ENCODE measurements at places on chromosomes 2 and 18.

DNA sequence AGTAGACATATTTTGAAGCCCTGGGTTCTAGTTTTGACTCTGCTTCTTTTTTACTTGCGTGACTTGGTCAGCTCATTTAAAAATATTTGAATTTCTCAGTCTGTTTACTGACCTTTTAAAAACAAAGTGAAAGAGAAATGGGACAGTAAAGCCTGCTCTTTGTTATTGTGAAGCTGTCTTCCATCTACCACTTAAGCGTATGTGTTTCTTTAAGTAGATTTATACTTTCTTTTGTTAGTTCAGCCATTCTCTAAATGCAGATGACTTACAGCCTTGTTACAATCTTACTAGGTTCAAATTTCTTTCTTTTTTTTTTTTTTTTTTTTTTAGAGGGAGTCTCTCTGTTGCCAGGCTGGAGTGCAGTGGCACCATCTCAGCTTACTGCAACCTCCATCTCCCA lies 79.5 kb downstream of the UBR3 start:
- no peak for DNase-seq

DNA sequence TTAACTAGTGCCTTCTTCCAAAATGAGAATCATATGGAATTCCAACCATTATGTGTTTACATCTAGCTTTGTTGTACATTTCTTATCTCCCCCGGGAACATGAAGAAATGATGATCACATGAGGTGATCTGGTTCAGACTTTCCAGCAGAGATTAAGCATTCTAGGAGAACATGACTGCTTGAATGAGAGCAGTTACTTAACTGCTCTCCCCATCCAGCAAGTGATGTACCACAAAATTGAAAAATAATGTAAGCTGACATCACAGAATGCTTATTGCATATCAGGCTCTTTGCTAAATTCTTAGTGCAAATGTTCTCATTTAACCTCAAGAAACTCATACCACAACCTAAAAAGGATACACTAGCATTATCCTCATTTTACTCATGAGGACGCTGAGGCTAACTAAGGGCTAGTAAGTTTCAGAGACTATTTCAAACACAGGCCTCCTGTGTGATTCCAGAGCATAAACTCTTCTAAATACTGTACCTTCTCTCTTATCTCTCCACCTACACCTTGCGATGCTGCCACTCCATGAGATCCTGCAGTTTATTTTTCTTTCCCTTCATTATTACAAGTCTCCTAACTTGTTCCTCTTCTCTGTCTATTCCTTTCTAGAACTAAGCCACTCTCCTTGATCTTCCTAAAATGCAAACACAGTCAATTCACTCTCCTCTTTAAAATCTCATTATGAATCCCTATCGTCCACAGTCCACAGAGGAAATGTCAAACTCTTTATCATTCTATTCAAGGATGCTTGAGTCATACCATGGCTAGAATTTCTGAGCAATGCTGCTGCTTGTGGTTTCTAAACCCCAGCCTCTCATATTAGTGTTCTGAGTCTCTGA lies 1224.8 kb upstream of the ZEB2 start:
- DNase-seq, result no peak

DNA sequence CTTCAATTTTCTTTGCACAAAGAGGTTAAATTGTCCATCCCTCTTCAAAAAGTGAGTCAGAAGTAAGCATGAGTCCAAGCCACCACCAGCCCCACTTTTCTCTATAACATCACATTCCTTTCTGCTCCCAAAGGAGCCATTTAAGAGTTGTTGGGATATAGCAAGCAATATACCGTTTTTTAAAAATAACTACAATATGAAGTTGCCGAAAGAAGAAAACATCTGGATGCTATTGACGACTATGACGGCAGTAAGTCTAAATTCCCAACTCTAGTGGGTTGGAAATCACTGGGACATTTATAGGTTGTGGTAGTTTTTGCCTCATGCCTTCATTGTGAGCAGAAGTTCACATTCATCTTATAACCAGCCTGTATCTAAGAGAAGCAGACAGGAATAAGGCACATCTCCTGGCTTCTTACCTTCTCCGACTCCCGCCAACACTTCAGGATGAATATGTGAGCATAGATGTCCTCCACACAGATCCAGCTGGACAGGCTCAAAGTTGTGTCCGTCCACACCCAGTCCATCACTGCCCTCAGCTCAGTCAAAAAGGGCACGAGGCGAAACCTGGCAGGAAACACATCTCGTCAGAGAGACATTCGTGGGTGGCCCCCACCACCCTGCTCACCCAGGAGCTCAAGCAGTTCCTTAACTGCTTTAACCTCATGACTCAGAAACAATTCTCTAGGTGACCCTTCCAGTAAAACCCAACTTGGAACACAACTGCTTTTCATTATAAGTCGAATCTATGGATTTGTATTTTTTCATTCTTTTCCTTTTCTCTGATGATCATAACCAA lies 163.6 kb downstream of the NAPG start:
- no peak for DNase-seq

- no peak for DNase-seq
Observed at GRCh38 chr18:51943281-51943680, 396.7 kb upstream of the DCC start.

DNA sequence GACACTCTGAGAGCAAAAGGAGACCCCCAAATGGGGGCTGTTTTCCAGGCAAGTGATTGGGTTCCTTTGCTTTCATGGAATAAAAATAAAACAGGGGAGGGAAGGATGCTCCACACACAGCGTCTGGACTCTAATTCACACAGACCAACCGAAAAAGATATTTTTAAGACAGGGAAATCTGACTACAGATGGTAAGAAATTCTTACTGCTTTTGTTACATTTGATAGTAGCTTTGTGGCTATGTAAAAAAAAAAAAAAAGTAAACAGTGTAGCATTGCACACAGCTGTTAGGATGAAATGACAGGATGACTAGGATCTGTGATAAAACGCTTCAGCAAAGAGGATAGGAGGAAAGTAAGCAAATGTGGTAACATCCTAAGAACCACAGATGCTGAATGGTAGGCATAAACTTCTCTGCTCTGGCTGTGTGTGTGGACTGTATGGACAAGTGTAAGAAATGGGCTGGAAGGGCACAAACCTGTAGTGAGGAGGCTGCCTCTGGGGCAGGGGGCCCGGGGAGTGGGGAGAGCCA lies 207.6 kb downstream of the ANAPC1 start:
- DNase-seq, result no peak

GRCh38 chr2:68483011-68483410 lies 15.6 kb downstream of the APLF start:
- DNase-seq, result no peak

DNA sequence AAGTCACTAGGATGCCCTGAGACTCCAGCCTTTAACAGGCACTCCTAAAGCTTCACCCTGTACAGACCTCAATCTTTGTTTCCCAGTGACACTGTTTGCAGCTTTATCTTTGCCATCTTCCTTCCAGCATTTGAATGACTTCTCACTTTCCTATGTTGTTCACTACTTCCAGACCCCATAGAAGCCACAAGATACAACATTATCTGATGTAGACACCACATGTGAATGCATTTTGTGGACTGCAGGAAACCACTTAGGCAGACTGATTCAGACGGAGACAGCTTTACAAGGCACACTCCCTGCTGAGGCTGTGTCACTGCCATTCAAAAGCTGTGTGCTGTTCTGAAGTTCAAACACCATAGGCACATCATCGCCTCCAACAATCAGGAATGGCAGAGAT lies 67.3 kb upstream of the SPATS2L start:
- no peak for DNase-seq

DNA sequence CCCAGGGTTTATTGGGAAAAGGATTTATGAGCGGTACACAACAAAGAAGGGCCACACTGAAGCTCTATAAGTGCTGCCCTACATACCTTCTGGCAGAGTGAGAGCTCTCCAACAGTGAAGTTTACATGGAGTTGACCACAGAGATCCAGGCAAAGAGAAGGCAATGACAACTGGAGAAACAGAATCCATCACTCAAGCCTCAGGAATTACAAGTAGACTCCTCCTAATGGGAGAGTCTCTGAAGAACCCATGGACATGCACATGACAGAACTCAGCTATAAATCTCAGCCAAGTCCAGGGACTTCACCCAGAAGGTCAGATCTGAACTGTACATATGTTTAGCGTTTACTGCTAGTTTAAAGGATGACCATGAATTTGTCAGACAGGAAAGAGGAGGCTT lies 164.7 kb downstream of the DNAH7 start:
- no peak for DNase-seq

DNA sequence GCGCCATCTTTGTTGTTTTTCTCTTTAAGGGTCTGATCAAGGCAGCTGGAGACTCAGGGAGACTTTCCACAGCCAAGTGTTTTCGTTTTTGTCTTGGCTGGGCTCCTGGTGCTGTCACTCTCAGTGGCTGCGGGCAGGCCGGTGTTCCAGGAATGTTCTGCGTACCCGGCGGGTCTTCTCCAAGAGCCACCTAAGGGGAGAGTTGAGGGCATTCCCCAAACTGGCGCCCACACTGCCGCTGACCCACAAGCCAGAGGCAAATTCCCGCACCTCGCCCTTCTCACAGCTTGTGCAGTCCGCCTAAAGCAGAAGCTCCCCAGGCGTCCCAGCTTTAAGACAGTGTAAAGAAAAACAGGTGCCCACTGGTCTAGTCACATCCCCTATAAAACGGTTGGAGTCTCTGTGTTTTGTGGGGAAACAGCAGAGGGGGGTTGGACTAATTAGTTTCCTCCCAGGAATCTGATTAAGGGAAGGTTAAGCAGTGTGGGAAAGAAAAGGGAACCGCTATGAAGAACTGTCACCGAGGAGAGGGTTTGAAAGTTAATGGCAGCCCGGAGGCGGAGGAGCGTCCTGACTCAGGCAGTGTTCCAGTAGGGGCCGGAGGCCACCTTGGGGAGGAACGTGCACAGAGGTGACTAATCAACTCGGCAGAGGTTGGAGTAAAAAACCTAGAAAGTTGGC lies 224.5 kb downstream of the SLC4A3 start:
- no peak for DNase-seq

DNA sequence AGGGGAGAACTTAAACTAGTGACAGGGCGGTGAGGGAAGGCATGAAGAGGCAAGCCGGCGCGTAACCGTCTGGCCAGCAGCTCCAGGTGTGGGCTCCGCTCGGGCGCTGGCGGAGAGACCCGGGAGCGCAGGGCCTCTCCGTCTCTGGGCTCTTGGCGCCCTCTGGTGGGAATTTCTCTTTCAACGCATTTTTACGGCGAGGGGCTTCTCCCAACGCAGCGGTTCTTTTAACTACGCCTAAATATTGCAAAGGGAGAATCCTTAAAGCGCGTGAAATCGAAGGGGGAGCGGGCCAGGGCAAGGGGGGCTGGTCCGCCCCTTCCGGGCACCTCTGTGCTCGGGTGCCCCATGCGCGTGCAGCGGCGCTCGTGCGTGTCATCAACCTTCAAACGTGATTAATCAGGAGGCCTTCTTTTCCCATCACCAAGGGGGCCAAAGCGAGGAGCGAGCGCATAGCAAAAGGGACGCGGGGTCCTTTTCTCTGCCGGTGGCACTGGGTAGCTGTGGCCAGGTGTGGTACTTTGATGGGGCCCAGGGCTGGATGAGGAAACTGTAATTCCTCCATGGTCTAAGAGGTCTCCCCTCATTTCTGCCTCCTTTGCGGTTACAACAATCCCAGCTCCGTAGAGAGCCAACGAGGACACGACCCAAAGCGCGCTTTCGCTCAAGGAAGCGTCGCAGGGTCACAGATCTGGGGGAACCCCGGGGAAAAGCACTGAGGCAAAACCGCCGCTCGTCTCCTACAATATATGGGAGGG lies 762 bp upstream of the GAD1 start:
- peak; percentile 63 for DNase-seq

- DNase-seq, result peak; percentile 67
Observed at GRCh38 chr2:85066874-85067351, 66.3 kb upstream of the TCF7L1 start.

DNA sequence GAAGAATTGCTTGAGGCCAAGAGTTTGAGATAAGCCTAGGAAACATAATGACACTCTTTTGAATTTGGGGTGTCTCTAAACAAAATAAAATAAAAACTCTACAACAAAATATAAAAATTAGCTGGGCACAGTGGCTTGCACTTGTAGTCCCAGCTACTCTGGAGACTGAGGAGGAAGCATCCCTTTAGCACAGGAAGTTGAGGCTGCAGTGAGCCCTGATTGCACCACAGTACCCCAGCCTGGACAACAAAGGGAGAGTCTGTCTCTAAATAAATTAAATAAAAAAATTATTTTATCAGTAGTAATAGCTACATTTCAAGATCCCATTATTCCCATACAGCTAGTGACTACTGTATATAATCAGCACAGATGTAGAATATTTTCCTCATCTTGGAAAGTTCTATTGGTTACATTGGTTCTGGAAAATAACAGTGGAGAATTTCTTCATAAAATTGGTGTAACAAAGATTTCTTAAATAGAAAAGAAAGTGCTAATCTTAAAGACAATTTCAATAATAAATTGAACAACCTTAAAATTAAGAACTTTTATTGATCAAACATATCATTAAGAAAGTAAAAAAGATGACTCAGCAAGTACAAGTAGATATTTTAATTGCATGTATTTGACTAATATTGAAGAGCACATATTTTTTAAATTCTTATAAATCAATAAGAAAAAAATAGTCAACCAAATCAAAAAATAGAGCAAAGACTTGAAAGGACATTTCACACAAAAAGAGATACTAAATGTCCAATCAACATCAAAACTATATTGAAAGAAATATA lies 90.4 kb upstream of the KYNU start:
- no peak for DNase-seq

GRCh38 chr2:100018341-100019193 lies 123.8 kb downstream of the AFF3 start:
- DNase-seq, result peak; percentile 14

DNA sequence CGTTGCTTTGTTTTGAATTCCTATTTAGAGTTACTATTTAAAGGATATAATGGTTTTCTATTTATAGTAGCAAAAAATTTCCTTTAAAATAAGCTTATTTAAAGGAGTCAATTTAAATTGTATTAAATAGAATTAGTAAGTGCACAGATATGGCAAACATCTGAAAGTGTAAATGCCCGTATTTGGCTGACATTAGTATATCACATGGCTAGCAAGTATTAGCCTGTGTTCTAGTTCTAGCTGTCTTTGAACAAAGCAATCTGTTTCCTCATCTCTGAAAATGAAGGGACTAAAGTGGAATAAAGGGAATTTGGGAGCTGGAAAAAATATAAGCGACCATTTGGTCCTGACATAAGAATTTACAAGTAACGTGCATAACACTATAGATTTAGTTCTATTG lies 32.2 kb downstream of the PELI1 start:
- no peak for DNase-seq

GRCh38 chr18:23977719-23978483 lies 36.7 kb upstream of the TTC39C start:
- DNase-seq, result no peak

DNA sequence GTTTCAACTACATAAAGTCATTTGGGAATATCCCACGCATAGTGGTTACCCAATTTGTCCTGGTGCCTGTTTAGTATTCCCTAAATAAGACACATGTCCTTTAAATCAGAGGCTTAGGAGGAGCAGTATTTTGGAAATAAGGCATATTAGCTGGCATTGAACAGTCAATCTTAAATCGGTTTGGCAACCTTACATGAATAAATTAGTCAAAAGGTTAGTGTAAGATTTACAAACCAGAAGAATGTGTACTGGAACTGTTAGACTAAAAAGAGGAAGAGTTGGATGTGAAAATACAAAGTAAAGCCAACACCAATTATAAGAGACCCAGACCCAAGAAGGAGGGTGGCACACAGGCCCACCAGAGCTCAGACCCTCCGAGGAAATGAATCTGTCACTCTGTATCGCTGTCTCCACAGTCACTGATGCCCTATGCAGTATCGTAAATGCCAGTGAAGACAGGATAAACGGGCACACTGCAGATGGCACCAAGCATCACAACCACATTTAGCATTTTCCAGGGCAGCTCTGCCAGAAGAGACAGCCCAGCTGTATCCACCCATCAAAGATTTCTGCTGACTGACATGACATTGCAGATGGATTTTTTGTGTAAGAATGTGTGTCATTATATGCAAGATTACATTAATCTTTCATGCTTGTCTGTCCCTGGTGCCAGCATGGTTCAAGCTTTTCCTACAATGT lies 90.4 kb downstream of the CERKL start:
- no peak for DNase-seq
